ENCODE measurements at places on chromosomes 5 and 9.

DNA sequence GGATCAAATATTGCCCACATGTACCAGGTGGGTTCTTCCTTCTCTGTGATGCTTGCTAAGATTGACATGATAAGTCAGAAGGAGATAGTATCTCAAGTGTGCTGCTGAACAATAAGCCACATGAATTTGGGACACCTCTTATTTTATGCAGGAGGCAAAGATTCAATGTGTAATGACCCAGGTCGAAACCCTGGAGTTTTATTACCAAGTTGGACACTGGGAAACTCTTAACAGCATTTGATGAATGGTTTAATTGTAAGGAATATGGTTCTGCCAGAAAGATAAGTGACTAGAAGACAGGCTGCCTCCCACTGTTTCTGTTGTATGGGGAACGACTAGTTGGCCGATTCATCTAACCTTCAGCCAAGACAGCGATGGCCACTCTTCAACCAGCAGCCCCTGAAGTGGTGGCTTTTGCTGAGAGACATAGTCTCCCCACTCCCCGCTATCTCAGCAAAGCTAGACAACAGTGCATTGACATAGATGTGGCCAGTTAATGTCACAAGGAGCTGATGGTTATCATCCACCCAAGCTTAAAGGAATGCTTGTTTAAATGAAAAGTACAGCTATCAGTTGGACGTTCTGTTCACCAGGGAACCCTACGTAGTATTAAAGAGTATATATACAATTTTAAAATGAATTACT is 407.7 kb downstream of the KDM4C start:
- no peak for DNase-seq

- peak; percentile 30 for DNase-seq
Observed at GRCh38 chr5:90802474-90803317, 244.1 kb downstream of the ADGRV1 start.

DNA sequence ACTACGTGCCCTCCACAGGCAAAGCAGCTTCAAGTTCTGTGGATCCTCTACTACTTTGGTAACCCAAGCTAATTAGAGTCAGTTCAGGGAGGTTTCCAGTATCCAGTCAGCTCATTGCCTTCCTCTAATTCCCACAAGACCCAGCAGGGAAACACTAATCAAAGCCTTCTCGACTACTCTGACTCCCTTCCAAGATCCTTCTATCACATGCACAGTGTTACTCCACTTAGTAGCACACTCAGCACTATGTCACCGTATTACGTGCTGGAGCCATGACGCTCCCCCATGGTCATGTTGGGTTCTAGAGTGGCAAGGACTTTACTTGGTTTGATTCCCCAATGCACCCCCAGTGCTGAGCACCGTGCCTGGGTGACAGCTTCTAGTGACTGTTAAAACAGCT is 53.0 kb downstream of the DCP2 start:
- DNase-seq: peak; percentile 29

DNA sequence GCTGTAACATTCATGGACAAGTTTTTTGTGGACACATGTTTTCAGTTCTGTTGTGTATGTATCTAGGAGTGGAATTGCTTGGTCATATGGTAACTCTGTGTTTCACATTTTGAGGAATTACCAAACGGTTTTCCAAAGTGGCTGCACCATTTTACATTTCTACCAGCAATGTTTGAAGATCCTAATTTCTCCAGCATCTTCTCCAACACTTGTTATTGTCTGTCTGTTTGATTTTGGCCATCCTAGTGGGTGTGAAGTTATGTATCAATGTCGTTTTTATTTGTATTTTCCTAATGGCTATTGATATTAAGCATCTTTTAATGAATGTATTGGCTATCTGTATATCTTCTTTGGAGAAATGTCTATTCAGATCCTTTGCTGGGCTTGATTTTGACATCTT is 6.9 kb downstream of the TMEFF1 start:
- DNase-seq: no peak

GRCh38 chr9:32069169-32069813 is 315.2 kb upstream of the ACO1 start:
- no peak for DNase-seq

Data from fibroblast of skin of back (primary cell).